Gastroesophageal sphincter (tissue), 4 donors: ENCODE measurements at places on chromosomes 3 and 15. TPM values are rescaled to one million over a fixed set of nuclear protein-coding genes. Genes with fewer than 3 reads are reported as not detected.

- ATAC-seq = no peak
Observed at GRCh38 chr3:121707531-121708273, 41.8 kb downstream of the GOLGB1 start.

DNA sequence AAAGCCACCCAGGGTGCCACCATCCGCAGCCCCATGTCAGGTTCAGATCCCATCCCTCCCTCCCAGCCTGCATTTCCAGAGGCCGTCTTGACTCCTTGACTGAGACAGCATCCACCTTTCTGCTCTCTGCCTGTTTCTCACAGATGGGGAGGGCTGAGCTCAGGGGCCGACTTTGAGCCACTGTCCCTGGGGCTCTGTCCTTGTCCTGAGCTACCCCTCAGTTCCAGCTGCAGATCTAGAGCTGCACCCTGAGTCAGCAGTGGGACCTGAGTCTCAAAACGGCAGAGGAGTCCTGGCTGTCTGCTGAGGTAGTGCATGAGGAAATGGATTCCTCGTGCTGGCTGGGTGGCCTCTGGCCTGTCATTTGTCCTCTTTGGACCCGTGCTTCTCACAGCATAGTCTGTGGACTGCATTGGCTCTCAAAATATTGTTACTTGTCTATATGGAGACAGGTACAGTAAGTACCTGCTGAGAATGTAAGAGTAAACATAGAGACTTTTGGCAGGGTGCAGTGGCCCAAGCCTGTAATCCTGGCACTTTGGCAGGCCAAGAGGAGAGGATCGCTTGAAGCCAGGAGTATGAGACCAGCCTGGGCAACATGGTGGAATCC lies 22.3 kb downstream of the RPLP1 start:
- no peak for ATAC-seq

LRRIQ4 gene
- not detected for total RNA-seq

DNA sequence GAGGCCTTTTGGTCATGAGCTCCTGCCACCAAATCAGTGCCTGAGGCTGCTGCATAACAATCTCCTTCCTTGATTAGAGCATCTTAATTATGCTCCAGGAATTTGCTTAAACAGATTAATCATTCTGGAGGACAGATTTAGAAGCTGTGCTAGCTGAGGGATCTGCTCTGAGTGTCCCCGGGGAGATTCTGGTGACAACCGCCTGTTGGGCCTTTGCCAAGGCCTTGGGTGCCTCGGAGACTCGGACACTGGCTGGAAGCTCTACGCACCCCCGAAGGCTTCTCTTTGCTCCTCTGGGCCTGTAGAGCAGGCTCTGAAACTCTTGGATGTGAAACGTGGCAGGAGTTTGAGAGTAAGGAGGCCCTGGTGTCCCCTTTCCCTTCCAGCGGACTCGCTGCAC lies 264.1 kb downstream of the CD47 start:
- ATAC-seq = no peak

DNA sequence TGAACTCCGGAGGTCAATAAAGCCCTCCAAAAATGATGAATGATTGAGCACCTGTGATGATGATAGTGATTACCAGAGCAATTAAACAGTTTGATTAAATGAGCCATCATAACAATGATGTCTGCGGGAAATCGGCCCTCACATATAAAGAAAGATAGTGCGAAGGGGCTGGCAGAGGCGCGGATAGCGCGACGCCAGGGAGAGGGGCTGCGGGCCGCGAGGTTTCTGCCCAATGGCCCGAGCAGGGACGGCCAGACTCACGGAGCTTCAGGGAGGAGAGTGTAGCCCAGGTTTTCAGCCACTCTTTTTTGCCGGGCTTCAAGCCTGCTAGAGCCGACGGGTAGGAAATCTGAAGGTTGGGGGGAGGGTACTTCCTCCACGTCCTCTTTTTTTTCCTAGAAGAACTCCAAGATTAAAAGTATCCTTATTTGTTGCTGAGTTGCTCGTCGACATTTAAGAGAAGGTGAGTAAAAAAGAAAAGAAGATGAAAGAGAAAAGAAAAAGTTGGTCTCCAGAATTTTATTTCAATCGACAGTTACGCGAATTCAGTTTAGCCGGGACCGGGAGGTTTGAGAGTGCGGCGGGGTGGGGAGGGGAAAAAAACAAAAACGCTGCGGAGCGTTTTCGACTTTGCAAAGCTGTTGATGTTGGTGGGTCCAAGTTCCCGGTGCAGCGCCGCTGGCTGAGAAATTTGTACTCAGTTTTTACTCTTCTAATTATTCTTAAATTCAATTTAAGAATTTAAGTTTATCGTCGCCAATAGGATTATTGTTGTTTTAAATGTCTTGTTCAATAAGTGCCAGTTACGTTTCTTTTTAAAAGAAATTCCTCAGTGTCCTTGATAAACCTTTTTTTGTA lies 2.2 kb upstream of the MEIS2 start:
- no peak for ATAC-seq

- no peak for ATAC-seq
Observed at GRCh38 chr15:43928152-43928551, 101.3 kb downstream of the WDR76 start.

GRCh38 chr3:54421943-54422342 lies 299.6 kb downstream of the CACNA2D3 start:
- no peak for ATAC-seq

DNA sequence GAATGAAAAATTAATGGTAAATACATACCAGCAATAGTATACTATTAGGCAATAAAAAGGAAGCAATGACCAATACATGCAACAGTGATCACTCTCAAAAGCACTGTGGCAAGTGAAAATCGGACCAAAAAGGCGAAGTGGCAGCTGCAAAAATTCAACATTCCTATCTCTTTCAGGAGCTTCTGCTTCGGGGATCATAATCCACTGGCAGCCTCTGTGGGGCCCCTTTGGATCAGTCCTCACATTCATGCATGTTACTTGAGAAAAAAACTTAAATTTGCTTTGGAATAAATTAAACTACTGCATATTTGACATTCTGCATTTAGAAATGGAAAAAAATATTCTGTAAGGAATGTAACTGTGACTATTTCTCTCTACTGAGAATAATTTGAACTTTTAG lies 425.6 kb downstream of the NR2F2 start:
- no peak for ATAC-seq

LRRC2 gene
- 2.0 TPM for total RNA-seq

IMP3 gene
- total RNA-seq = 72.8 TPM

CYP1A1 gene
- 0.47 TPM for total RNA-seq

CFAP161 gene
- not detected for total RNA-seq

- no peak for ATAC-seq
Observed at GRCh38 chr3:153856932-153857331, 264.3 kb upstream of the ARHGEF26 start.

DPPA4 gene
- not detected for total RNA-seq

GRCh38 chr3:148643389-148643840 lies 54.3 kb upstream of the AGTR1 start:
- ATAC-seq = peak; percentile 34

- no peak for ATAC-seq
Observed at GRCh38 chr3:122052968-122053367, 2.2 kb upstream of the CD86 start.

COPG1 gene
- total RNA-seq = 80.5 TPM

DNA sequence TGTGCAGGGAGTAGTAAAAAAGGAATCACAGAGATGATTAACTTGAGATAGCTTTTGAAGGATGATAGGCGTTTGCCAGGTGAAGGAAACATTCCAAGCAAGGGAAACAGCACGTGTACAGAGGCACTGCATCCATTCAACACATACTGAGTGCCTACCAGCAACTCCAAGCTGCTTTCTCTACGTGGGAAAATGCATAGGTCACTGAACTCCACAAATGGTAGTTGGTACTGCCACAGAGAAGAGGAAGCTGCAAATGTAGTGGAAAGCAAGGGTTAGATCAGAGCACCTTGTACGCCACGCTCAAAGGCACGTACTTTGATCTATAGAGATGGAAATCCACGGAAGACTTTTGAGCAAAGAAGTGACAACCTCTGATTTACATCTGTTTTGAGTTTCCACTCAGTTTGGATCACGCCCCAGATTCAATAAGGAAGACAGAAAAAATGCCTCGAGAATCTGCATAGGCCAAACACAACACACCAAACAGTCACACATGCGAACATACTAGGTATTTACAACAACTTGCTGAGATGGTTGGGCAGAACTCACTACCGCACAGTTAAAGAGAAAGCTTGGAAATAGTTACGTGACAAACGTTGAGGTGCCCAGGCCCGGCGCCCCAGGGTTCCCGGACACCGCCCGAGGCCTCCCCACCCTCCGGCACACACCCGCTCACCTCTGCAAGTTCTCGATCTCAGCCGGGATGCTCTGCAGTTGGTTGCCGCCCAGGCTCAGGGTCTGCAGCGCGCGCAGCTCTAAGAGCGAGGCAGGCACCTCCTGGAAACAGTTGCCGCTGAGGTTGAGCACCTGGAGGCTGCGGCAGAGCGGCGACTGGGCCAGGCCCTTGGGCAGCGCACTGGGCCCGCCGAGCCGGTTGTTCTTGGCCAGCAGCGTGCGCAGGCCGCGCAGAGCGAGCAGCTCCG lies 826 bp downstream of the LRRC58 start:
- ATAC-seq = no peak

DNA sequence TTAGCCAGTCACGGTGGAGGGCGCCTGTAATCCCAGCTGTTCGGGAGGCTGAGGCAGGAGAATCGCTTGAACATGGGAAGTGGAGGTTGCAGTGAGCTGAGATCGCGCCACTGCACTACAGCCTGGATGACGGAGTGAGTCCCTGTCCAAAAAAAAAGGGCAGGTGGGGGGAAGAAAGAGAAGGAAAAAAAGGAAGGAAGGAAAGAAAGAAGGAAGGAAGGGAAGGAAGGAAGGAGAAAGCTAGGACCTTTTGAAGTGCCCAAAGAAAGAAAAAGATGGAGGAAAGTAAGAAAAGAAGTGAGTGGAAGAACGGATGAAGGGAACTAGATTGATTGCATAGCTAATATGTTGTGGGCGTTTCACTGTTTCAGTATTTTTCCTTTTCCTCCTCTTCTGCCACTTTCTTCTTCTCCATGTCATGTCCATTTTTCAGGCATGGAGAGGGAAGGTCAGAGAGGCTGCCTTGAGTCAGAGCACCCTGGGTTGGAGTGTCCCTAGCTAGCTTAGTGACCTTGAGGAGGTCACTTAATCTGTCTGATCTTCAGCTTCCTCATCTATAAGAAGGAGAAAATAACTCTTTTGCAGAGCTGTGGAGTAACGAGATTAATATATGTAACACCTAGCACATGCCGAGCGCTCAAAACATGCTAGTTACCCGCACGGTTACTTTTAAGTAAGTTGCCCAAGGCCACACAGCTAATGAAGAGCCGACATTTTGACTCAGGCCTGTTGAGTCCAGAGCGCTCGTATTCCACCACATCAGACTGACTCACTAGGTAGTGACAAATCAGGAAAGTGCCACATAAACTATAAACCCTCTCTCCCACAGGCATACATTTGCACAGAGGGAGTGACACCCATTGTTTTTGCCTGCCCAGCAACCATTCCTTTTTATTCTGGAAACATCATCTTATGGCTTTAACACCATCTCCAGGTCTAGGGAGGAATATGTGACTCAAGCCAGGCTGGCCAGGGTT lies 42.2 kb downstream of the BHLHE40 start:
- ATAC-seq = no peak

GRCh38 chr3:169264711-169265110 lies 398.8 kb downstream of the MECOM start:
- ATAC-seq = no peak

DNA sequence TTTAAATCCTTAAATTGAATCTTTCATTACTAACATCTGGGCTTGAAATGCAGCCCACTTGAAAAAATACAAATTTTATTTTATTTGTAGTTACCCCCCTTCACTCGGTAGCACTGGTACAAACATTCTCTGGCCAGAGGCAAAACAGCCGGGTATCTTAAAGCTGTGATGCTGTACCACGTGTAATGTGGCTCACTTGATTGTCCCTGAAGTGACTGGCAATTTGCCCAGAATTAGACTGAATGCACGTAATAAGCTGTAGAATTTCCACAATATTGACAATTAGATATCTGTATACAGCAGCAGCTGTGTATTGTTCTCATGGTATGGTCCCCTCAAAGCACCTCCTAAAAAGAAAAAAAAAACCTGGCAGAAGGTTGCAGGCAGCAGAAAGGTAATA lies 192.8 kb upstream of the TBC1D5 start:
- ATAC-seq = no peak

GRCh38 chr3:107216229-107216628 lies 161.0 kb upstream of the CCDC54 start:
- no peak for ATAC-seq

DNA sequence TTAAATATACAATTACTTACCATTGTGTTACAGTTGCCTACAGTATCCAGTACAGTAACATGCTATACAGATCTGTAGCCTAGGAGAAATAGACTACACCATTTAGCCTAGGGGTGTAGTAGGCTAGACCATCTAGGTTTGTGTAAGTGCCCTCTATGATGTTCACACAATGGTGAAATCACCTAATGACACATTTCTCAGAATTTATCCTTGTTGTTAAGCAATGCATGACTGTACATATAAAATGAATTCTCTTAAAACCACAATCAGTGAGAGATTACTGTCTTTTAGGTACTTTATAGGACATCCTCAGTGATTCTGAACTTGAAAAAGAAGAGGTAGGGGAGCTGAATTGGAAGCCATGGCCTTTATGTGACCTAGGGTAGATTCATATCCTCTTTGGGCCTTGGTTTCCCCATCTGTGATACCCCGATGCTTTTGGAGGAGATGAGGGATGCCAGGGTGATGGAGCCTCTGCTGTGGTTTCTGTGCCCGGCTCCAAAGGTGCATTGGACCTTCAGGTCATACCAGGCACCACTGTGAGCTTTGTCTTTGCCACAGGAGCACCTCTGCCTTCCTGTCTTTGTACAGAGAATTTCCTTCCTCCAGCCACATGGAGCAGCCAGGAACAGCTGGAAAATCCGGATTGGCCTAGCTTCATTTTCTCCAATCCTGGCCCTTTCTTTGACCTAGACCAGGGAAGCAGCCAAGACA lies 51.9 kb upstream of the FLNB start:
- ATAC-seq = no peak
